ENCODE measurements at places on chromosomes 16 and 17.
A peak's percentile ranks its signal among the peaks of the same experiment; 100 is the strongest.

- no peak for DNase-seq
These were observed 790 bp downstream of the CRHR1 start for GRCh38 chr17:45784741-45785479.

DNA sequence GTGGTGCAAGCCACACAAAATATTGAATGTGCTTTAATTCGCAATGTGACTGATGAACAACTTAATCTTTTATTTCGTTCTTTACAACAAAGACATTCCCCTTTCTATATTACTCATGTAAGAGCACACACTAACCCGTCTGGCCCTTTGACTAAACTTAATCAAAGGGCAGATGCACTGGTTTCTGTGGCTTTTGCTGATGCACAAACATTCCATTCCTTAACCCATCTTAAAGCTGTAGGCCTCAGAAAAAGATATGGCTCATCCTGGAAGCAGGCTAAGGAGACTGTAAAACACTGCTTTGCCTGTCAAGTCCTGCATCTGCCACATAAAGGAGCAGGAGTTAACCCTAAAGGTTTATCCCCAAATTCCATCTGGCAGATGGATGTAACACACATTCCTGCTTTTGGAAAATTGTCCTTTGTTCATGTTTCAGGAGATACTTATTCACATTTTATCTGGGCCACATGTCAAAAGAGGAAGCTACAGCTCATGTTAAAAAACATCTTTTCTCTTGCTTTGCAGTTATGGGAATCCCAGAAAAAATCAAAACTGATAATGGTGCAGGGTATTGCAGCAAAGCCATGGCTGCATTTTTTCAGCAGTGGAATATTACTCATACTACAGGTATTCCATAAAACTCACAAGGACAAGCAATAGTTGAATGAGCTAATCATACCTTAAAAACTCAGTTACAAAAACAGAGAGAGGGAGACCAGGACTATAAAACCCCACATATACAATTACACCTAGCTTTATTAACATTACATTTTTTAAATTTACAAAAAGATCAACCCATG is 137.2 kb downstream of the AHSP start:
- no peak for DNase-seq

DNA sequence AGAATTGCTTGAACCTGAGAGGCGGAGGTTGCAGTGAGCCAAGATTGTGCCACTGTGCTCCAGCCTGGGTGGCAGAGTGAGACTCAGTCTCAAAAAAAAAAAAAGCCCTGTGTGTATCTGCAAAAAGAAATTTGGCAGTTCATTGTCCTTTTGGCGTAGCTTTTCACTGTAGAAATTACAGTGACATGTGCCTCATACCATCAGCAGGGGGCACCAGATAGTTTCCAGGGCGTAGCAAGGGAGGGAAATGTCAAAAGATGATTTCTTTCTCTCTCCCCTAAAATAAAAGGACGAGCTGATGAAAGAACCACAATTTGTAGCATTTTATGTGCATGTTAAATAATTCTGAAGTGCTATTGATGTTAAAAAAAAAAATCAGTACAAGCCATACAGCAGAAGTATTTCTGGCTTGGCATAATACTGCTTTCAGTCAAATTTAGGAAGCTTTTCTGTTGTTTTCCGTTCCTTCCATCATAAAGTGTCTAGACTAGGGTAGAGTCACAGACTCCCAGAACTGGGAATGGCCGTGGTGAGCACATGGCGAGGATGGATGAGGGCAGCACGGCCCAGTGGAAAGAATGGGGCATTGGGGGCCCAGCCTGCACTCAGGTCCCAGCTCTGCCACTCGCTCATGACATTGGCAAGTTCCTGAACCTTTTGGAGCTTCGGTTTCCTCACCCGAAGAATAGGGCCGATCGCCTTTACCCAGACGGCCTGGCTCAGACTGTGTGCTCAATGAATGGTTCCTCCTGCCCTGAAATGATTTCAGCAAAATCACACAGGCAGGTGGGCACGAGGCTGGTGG is 59.8 kb upstream of the RPH3AL start:
- DNase-seq, result peak; percentile 35

DNA sequence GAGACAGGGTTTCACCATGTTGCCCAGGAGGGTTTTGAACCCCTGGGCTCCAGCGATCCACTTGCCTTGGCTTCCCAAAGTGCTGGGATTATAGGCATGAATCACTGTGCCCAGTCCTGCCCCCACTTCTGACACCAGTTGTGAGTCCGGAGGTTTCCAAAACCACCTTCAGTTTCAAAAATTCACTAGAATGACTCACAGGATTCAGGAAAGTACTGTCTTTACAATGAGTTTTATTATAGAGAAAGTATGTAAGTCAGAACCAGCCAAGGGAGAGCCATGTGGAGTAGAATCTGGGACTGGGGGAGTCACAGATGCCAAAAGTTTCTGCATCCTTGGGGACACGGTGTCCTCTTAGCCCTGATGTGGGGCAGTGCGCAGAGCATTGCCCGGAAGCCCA is 55.1 kb downstream of the PLD6 start:
- DNase-seq, result no peak

GRCh38 chr17:67818110-67819002 is 6.9 kb upstream of the BPTF start:
- DNase-seq, result no peak

DNA sequence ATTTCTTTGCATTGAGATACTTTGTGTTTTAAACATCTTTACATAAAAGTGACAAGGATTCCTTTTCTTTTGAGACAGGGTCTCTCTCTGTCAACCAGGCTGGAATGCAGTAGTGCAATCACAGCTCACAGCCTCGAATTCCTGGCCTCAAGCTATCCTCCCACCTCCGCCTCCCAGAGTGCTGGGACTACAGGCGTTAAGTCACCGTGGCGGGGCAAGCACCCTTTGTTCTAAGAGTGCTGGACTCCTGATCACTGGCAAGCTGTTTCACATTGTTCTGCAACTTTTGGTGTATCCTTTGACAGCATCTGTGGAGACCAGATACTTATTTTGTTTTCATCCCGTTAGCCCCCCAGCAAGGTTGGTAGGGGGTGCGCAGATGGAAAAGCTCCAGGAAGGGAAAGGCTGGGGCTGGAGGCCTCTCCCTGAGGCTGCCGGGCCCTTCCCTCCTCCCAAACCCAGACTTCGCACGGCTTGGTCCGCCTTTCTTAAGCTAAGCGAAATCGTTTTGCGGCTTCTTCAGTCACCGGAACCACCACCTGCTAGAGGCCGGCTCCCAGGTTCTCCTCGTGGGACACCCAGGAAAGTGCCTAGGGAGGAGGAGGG is 1.1 kb downstream of the ST6GALNAC2 start:
- DNase-seq, result no peak

GRCh38 chr17:75176625-75177024 is 6.1 kb downstream of the SUMO2 start:
- DNase-seq, result no peak

DNA sequence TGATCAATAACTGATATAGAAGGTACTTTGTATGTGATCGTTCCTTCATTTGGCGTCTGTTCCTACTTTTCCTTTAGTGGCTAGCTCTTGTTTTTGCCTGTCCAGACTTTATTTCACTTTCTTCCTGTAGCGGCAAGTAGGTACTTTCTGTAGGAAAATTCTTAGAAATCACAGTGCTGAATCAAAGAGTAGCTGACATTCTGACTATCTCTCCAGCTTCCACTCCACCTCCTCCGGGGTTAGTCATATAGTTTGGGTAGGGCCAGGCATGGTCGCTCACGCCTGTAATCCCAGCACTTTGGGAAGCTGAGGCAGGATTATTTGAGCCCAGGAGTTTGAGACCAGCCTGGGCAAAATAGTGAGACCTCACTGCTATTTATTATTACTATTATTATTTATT is 29.9 kb upstream of the PAFAH1B1 start:
- DNase-seq, result no peak

DNA sequence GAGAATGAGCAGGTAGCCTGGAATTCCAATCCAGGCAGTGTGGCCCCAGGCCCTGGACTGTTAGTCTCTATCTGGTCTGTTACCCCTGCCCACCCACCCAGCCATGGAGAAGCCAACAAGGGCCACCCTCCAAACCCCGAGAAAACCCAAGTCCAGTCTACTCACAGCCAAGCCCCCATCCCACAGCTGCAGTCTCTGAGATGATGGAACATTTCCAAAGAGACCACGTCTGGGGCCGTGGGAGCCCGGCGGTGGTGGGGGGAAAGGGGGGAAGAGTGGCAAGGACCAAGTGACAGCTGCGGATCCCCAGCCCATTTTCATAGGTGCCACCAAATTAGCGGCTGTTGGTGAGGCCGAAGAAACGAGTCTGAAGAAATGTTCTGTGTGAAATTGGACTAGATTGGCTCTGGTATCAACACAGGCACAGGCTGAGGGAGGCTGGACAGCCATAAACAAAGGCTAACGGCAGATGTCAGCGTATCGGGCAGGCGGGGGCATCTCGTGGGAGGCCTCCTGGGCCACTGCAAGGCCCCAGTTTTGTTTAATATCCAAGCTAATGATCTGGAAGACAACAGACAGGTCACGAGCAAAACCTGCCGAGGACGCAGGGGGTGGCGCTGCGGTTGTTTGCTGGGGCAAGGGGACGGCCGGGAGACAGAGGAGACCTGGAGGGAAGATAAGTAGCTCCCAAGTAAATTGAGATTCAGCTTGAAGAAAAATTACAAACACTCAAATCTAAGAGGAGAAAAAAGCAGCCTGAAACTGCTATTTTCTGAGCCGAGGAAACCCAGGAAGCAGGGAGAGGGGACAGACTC is 53.4 kb downstream of the RBFOX3 start:
- DNase-seq, result no peak

DNA sequence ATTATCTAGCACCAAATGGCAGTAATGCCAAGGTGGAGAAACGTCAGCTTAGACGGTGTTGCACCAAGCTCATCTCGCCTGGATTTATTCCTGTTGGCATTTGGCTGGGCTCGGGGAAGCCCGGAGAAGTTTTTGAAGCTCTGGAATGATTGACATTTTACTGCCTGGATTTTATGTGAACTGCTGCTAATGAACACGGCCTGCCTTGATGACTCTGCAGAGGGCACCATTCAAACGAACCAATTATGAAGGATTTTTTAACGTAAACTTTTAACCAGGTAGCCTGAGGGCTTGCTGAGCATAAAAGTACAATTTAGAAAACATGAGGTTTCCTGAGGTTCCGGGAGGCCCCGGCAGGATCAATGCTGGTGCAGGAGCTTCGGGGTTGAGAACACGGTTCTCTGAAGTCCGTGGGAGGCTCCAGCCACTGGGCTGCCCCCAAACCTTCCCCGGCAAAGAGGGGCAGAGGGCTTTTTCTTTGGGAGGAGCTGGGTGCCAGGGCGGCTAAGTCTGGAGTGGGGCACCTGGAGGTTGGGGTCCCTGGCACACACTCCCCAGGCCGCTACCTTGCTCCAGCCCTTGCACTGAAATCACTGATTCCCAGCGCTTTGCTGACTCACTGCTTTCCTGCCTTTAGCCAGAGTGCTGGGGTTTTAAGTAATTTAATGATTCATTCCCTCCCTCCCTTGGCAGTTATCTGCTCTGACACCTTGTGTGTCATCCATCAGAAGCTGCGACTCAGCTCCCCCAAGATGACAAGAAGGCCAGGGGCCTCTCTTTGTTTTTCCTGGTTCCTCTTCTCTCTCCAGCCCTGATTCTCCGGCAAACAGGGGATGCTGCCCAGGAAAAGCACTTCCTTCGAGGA is 161.2 kb upstream of the IRX3 start:
- no peak for DNase-seq

GRCh38 chr17:64214950-64215349 is 48.1 kb downstream of the TEX2 start:
- DNase-seq, result no peak

DNA sequence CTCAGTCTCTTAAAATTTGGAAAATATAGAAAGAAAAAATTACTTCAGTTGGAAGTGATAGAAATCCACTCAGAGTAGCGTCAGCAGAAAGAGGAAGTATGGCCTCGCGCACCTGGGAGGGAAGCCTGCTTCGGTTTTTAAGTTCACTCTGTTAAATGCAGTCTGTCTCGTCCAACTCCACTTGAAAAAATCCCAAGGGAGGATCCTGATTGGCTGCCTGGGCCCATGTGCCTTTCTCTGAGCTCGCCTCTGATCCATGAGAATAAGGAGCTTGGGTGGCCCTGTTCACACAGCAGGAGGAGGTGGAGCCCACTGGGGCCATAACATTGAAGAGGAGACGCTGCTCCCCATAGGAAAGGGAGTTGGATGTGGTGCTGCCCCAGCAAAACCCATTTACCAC is 40.7 kb downstream of the DNAJA2 start:
- DNase-seq, result no peak

- DNase-seq, result no peak
These were observed 5.7 kb downstream of the MED13 start for GRCh38 chr17:62059414-62059813.

DNA sequence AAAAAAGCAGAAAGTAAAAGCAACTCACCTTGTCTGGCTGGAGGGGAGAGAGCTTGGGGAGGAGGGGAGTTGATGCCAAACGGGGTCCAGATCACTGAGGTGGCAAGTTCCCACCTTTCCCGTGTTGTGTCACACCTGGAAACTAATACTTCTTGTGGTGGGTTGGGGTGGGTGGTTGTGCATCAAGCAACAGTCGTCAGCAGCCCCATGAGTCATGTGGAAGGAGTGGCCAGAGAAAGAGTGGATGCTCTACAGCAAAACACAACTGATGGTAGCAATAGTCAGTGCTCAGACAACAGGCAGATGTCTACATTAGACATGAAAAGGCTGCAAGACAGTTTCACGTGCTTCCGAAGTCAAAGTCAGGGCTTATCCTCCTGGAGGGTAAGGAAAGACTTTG is 35.4 kb downstream of the ARSG start:
- no peak for DNase-seq

GRCh38 chr16:11914210-11915113 is 1.3 kb downstream of the GSPT1 start:
- DNase-seq, result no peak

DNA sequence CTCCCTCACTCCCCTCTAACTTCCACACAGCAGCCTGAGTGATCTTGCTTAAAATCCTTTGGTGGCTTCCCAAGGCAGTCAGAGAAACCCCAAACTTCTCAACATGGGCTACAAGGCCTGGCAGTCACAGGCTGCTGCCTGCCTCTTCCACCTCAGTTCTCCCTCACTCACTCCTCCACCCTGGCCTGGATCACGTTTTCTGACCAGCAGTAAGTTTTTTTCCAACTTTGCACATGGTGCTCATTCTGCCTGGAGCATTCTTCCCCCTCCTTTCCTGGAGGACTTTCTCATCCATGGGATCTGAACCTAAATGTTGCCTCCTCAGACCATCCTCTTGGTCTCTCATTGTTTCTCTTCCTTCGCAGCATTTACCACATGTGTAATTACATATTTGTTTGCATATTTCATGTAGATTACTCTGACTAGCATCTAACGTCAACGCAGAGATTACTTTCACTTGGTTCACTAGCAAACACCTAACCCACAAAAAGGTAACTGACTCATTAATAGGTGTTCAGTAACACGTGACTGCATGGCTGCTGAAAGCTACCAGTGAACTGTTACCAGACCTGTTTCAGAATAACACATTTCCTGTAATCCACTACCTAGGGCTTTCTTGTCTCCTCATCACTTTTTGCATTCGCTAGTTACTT is 17.1 kb downstream of the GNA13 start:
- DNase-seq, result no peak

DNA sequence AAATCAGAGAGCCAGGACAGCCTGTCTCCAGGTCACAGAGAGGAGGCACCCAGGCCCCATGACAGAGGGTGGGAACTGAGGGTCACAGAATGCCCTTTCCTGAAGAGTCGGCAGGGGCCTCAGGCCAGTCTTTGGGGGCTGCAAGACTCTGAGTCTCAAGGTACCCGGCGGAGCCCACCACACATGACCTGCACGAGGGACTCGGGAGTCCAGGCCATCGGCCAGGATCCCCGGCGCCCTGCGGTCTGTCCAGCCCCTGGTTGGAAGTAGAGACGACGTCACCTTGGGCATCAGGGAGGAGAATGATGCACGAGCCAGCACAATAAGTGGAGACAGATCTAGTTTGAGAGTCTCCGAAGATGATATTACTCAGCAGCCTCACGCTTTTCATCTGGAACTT is 234.7 kb upstream of the SDK2 start:
- DNase-seq, result no peak

GRCh38 chr17:74749279-74750038 is 1.0 kb downstream of the NHERF1 start:
- DNase-seq, result peak; percentile 37

Data from AML-193 (cell line).